ENCODE measurements at places on chromosomes 4 and X. TPM values are rescaled to one million over a fixed set of nuclear protein-coding genes. Genes with fewer than 3 reads are reported as not detected.

ALAS2 gene
- not detected for total RNA-seq

TEX13C gene
- total RNA-seq: not detected

GRCh38 chr4:76016393-76016792 is 6.9 kb downstream of the CXCL10 start:
- no peaks in the 10 kb centered on the region for H3K27me3 ChIP-seq
- no peak overlapping the region for H3K4me3 ChIP-seq
- H3K4me1 ChIP-seq: peaks cover 11% of the 10 kb centered on the region
- H3K36me3 ChIP-seq: no peaks in the 10 kb centered on the region

DNA sequence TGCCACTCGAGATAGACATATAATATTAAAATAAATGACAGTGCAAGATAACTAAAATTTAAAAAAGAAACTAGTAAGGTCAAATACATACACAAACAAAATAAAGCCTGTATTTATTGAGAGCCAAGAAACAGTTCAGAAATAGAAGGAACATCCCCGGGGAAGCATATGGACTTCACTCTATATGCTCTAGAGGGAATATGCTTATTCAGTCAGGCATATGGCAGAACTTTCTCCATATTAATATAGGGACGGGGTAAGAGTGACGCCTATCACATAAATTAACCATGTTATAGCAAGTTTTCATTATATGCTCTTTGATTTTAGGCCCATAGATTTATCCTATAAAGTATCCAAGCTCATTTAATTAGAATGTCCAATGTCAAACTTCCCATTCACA is 56.7 kb upstream of the EFHC2 start:
- H3K27ac ChIP-seq: no peak overlapping the region
- H3K27me3 ChIP-seq: no peaks in the 10 kb centered on the region
- no peak for DNase-seq
- H3K36me3 ChIP-seq: no peaks in the 10 kb centered on the region
- H3K4me3 ChIP-seq: no peak overlapping the region

DNA sequence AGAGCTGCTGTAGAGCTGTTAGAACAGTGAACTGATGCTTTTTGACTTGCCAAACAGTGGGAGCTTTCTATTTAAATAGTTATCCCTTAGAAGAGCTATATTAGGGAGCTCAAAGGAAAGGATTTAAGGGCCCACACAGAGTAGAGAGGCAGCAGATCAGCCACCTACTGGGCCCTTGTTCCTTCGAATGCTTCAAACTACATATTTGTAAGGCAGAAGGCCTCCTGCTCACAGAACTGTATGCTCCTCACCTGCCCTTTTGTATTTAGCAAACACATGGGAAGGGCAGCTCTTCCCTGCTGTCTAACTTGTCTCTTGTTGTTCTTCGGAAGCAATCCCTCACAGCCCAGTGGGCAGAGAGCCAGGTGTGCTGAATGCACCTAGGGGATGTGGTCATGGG is 38.0 kb downstream of the IL1RAPL1 start:
- H3K4me3 ChIP-seq: no peak overlapping the region
- no peak overlapping the region for H3K27ac ChIP-seq
- no peaks in the 10 kb centered on the region for H3K36me3 ChIP-seq
- H3K27me3 ChIP-seq: no peaks in the 10 kb centered on the region
- DNase-seq: no peak

DNA sequence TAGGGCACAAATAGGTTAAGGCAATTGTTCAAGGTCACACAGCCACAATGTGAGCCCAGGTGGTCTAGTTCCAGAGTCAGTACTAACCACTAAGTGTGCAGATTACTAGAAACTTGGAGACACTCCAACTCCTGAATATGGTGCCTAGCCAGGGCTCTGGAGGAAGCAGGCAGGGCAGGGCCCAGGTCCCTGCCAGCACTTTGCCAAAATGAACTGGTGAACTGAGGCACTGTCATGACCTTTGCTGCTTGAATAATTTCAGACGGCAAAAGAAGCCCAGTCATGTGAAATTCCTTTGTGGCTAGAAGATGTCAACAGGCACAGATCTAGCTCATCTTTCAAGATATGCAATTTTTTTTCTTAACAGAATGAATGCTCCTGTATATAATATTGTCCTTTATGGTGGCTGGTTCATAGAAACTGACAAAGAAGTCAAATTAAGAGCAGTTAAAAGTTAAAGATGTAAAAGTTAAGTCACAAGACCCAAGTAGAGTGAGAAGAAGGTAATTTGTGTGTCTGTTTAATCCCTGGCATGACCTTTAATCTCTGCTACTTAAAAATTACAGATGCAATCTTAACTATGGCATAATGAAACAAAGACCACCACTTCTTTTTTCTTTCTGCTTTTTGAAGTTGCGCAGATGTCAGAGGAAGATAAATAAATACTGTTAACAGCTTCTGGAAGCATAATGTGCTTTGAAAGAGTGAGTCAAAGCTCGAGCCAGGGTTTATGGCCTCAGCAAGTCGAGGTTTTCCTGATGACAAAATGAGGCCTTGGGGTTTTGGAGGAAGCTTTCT is 54.1 kb downstream of the SHROOM3 start:
- H3K4me1 ChIP-seq: peaks cover 7% of the 10 kb centered on the region
- DNase-seq: no peak
- no peak overlapping the region for H3K4me3 ChIP-seq
- H3K27me3 ChIP-seq: no peaks in the 10 kb centered on the region

All from SJCRH30 (cell line).